ENCODE measurements at places on chromosomes 11 and 22.

- no peak for DNase-seq
Measured at GRCh38 chr22:17580441-17581031, 17.2 kb downstream of the SLC25A18 start.

DNA sequence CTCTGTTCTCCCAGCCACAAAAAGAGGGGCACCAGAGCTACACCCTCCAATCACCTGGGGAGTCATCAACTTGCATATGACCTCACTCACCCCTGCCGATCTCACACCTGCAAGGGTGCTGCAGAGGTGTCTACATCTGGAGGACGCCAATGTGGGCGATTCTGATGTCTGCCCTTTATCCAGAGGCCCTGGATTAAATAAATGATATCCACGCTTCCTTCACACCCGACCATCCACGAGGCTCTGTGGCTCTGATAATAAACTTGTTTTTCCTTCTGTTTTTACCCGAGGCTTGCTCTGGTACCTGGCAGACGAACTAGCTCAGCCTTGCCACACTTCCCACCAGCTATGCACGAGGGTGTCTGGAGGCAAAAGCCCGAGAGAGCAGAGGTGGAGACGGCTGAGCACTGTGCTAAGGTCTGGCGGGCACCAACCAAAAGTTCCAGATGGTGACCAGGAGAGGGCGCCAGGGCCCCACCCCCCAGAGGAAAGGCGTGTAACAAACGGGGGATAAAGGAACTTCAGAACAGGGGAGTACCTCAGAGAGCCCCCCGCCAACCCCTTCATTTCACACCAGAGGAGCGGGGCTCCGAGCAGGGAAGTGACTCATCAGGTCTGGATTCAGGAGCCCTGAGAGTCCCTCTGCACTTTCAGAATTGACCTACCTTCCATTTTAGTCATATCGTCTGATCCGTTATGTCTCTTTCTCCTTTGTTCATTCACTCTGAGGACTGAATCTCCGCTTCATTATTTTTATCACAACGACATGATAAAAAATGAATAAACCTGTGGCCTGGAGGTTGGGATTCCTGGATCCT, 13.5 kb downstream of the SCN3B start:
- DNase-seq = no peak

- no peak for DNase-seq
Measured at GRCh38 chr22:30867746-30868662, 100.6 kb downstream of the MORC2 start.

DNA sequence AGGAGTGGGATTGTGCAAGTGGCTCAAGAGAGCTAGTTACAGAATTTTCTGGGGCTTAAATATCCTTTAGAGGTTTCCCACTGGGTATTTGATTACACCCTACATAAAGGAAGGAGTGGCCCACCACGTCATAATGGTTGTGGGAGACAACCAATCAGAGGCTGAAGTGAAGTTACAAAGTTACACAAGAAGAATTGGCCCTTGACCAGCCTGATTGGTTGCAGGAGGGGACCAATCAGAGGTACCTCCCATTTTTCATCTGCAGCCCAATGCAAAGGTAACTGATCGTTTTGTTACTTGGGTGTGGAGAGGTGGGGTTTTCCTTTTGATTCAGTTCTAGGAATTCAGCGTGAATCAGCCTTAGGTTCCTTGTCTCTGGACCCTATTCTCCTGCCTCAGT, 430.5 kb upstream of the FAT3 start:
- no peak for DNase-seq

Data from foreskin keratinocyte (primary cell).